ENCODE measurements at places on chromosomes 4 and X. TPM values are rescaled to one million over a fixed set of nuclear protein-coding genes. Genes with fewer than 3 reads are reported as not detected.

- no peak overlapping the region for H3K4me3 ChIP-seq
- DNase-seq: no peak
- no peaks in the 10 kb centered on the region for H3K4me1 ChIP-seq
Observed at GRCh38 chr4:113524505-113525186, 236.9 kb downstream of the CAMK2D start.

Gene RAB41
- not detected for total RNA-seq

Gene SHROOM3
- total RNA-seq: 25.7 TPM

Gene SRPX2
- 6.8 TPM for total RNA-seq

GRCh38 chr4:40335525-40335894 is 377 bp downstream of the CHRNA9 start:
- DNase-seq: no peak
- no peak overlapping the region for H3K4me3 ChIP-seq
- H3K27me3 ChIP-seq: peaks cover 3% of the 10 kb centered on the region
- no peaks in the 10 kb centered on the region for H3K36me3 ChIP-seq

GRCh38 chrX:118724365-118724764 is 3.0 kb upstream of the IL13RA1 start:
- H3K4me3 ChIP-seq: no peak overlapping the region
- H3K4me1 ChIP-seq: peaks cover 14% of the 10 kb centered on the region
- DNase-seq: no peak
- H3K36me3 ChIP-seq: no peaks in the 10 kb centered on the region
- H3K27ac ChIP-seq: no peak overlapping the region

Gene PRKG2
- 2.1 TPM for total RNA-seq

Gene TRIM75
- total RNA-seq: not detected

Gene KLHL4
- total RNA-seq: 0.32 TPM

- H3K4me1 ChIP-seq: no peaks in the 10 kb centered on the region
- H3K27me3 ChIP-seq: no peaks in the 10 kb centered on the region
- no peak overlapping the region for H3K4me3 ChIP-seq
- no peaks in the 10 kb centered on the region for H3K36me3 ChIP-seq
Observed at GRCh38 chr4:29051381-29051965, 1668.7 kb upstream of the PCDH7 start.

GRCh38 chrX:154840856-154841255 is 6.4 kb upstream of the SMIM9 start:
- no peaks in the 10 kb centered on the region for H3K27me3 ChIP-seq
- no peaks in the 10 kb centered on the region for H3K4me1 ChIP-seq
- H3K27ac ChIP-seq: no peak overlapping the region
- H3K36me3 ChIP-seq: no peaks in the 10 kb centered on the region
- DNase-seq: no peak

DNA sequence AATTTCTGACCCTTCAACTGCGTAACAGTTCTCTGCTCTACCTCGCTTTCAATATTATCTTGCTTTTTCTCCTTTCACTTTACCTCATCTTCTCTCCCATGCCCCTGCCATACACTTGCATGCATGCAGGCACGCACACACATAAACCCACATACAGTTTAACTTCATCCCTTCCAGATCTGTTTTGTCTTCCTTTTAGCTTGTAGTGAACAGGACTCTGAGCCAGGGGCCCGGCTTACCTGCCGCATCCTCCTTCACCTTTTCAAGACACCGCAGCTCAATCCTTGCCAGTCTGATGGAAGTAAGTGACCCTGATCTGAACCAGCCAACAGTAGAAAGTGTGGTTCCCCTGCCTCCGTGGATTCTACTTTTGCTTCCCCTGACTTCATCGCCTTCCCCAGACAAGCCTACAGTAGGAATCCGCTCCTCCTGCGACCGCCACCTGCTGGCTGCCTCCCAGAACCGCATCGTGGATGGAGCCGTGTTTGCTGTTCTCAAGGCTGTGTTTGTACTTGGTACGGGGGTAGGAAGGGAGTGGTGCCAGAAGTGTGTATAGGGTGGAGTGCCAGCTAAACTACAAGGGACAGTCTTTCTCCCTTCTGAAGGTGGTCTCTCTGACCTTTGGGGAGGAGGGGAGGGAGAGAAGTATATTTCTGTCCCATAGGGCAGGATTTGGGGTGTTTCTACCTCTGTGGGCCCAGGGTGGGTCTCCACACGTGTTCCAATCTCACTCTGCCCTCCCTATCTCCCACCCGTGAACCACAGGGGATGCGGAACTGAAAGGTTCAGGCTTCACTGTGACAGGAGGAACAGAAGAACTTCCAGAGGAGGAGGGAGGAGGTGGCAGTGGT is 10.7 kb downstream of the MED12 start:
- H3K36me3 ChIP-seq: peaks cover 77% of the 10 kb centered on the region
- no peaks in the 10 kb centered on the region for H3K27me3 ChIP-seq
- no peak overlapping the region for H3K27ac ChIP-seq
- no peaks in the 10 kb centered on the region for H3K4me1 ChIP-seq

DNA sequence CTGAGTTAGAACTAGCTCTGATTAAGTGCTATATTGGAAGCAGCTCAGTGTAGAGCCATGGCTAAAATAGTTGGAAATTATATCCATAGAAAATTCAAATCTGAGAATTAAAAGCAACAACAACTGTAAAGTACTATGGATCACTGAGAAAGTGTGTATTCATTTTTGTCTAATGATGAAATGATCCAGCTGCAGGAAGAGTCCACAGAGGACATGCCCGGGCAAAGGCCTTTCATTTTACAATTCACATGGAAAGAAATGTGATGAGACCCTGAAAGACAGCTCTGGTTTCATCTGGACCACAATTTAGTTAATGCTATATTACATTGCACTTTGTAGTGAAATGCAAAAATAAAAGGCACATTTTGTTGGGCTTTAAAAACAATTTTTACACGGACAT is 196.8 kb upstream of the FAT1 start:
- no peak overlapping the region for H3K4me3 ChIP-seq
- H3K36me3 ChIP-seq: no peaks in the 10 kb centered on the region
- H3K4me1 ChIP-seq: no peaks in the 10 kb centered on the region
- no peaks in the 10 kb centered on the region for H3K27me3 ChIP-seq

GRCh38 chrX:25674776-25675175 is 463.4 kb upstream of the MAGEB18 start:
- H3K36me3 ChIP-seq: no peaks in the 10 kb centered on the region
- H3K27ac ChIP-seq: no peak overlapping the region
- no peaks in the 10 kb centered on the region for H3K27me3 ChIP-seq

DNA sequence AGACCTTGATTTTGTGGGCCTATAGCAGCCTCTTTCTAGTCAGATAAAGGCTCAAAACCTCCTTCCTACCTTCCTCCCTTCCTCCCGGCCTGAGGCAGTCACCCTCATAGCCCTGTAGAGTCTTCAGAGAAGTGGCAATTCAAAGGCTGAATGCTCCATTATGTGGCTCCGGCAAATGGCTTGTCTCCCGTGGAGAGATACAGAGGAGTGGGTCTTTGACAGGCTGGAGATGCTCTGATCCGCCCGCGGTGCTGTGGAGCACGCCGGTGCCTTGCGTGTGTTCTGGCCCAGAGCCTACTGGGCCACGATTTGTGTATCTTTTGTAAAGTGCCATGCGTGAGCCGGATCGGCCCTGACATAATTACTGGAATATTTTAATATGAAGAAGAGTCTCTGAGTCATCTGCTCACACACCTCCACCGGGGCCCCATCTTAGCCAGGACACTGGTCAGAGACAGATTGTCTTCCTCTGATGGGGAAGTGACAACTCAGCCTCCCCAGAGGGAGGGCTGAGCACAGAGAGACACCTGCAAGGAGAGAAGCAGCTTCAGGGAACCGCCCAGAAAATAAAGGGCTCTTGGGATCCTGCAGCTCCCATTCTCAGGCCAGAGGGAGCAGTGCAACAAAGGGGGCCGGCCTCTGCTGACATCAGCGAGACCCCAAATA is 88.7 kb downstream of the DCTD start:
- no peaks in the 10 kb centered on the region for H3K4me1 ChIP-seq
- H3K4me3 ChIP-seq: no peak overlapping the region
- no peak overlapping the region for H3K27ac ChIP-seq
- no peaks in the 10 kb centered on the region for H3K27me3 ChIP-seq

Gene HMGB3
- 10.5 TPM for total RNA-seq

Gene FANCB
- 0.86 TPM for total RNA-seq

All from suprapubic skin (tissue), 4 donors.